Ascending aorta (tissue), 2 donors: ENCODE measurements at places on chromosomes 2 and 18. TPM values are rescaled to one million over a fixed set of nuclear protein-coding genes. Genes with fewer than 3 reads are reported as not detected.

GRCh38 chr2:46699934-46700256, 215.7 kb downstream of the MCFD2 start:
- H3K4me1 ChIP-seq: no peaks in the 10 kb centered on the region
- H3K36me3 ChIP-seq: no peaks in the 10 kb centered on the region
- peak; percentile 63 for DNase-seq
- H3K27ac ChIP-seq: peak overlapping the region; percentile 94

DNA sequence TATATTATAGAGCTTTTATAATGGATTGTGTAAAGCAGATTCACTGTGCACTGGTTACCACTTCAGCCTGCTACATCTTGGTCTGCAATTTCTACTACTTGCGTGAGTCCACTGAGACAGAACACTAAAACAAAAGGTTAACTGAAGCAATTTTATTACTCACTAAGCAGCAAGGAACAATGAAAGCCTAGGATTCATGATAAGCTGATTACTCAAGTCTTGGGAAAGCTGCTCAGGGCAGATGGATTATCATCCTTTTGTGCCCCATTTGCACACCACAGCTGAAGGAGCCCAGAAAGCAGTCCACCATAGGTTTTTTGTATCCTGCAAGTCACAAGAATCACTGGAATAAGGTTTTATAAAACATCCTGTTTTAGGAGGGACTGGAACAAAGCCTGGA, 1215.2 kb upstream of the TMEFF2 start:
- no peaks in the 10 kb centered on the region for H3K4me1 ChIP-seq
- no peak overlapping the region for H3K4me3 ChIP-seq
- DNase-seq: no peak

GRCh38 chr2:178478439-178479274, at the start of gene FKBP7:
FKBP7 (minus strand) TSS chr2:178478600; CDS start chr2:178478499, 101 bp downstream.
- H3K36me3 ChIP-seq: no peaks in the 10 kb centered on the region
- peak within 1 kb of the TSS; percentile 77 for H3K4me3 ChIP-seq
- peaks cover 23% of the 10 kb centered on the region for H3K4me1 ChIP-seq

DNA sequence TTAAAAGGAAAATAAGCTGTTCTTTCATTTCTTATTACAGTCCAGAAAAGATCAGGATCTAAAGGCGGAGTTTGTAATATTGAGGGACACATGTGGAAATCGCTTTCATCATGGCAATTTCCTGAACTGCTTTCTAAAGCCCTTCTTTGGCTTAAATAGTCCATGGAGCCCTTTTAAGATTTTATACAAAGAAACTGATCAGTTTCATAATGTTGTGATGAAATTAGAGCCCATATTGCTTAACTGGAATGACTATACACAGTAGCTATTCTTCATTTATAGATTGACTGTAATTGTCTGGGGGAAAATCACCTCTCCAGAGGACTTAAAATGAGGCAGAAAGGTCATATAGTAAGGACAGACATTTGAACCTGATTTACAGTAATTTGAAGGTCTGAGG, 322.2 kb downstream of the ETAA1 start:
- H3K27ac ChIP-seq: no peak overlapping the region
- no peaks in the 10 kb centered on the region for H3K4me1 ChIP-seq
- DNase-seq: no peak

- H3K27ac ChIP-seq: no peak overlapping the region
- H3K27me3 ChIP-seq: no peaks in the 10 kb centered on the region
- peaks cover 17% of the 10 kb centered on the region for H3K36me3 ChIP-seq
- no peak overlapping the region for H3K4me3 ChIP-seq
Observed at GRCh38 chr2:33372940-33373553, 103.4 kb upstream of the RASGRP3 start.

DNA sequence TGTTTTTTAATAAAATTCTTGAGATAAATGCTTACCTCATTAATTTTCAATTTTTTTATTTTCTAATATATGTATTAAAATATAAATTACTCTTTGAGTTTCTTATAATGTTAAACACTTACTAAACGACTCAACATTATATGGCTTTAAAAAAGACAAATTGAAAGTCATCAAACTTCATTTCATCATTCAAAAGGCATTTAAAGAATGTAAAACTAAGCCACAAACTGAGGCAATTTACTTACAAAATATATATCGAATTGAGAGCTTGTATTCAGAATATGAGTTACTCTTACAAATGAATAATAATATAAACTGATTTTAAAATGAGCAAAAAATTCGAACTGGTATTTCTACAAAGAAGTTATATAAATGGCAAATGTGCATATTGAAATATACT, 1262.2 kb upstream of the PIK3C3 start:
- H3K4me3 ChIP-seq: no peak overlapping the region
- no peaks in the 10 kb centered on the region for H3K36me3 ChIP-seq
- no peaks in the 10 kb centered on the region for H3K4me1 ChIP-seq
- DNase-seq: no peak
- no peaks in the 10 kb centered on the region for H3K27me3 ChIP-seq

- H3K4me3 ChIP-seq: no peak overlapping the region
- no peaks in the 10 kb centered on the region for H3K27me3 ChIP-seq
- H3K27ac ChIP-seq: no peak overlapping the region
Observed at GRCh38 chr2:52341732-52342131, 1309.8 kb upstream of the NRXN1 start.

GRCh38 chr2:164388511-164388910, 232.8 kb downstream of the GRB14 start:
- H3K36me3 ChIP-seq: no peaks in the 10 kb centered on the region
- DNase-seq: no peak

FAM228A gene
- total RNA-seq: not detected

CDH19 gene
- 0.21 TPM for total RNA-seq

ATP6V1B1 gene
- not detected for total RNA-seq
